ENCODE measurements at places on chromosomes 2 and 18.

- no peak for DNase-seq
Measured at GRCh38 chr2:32652555-32653209, 24.8 kb downstream of the TTC27 start.

- DNase-seq = no peak
Measured at GRCh38 chr2:142940606-142941223, 63.3 kb downstream of the KYNU start.

GRCh38 chr2:113041871-113042270 is 10.8 kb downstream of the IL36B start:
- DNase-seq = no peak

- DNase-seq = no peak
Measured at GRCh38 chr2:230582851-230583283, 129.8 kb upstream of the CAB39 start.

DNA sequence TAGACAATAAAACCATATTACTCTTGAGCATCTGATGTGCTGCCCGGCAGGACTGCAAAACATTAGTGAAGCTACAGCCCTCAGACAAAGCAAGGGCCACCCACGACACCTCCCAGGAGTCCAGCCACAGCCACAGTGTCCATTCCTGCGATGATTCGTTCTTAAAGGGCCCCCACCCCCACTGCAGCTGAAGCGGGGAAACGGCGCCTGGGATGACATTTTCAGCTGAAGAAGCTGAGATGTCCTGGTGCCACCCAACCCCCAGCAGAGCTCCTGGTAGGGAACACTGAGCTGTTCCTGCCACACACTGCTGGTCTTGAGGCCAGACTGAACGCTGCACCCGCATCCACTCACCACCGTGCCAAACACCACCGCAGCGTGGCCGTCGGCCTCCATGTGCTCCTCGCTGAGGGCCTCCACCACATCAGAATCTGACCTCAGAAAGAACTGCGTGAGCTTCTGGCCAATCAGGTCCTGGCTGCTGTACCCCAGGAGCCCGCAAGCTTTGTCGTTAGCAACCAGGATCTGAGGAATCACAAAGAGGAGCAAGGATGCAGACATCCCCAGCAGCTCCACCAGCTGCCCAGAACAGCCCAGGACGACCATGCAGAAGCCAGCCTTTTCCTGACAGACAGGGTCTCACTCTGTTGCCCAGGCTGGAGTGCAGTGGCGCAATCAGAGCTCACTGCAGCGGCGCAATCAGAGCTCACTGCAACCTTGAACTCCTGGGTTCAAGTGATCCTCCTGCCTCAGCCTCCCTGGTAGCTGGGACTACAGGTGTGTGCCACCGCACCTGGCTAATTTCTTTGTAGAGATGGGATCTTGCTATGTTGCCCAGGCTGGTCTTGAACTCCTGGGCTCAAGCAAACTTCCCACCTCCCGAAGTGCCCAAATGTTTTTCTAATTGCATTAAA is 9.5 kb downstream of the PASK start:
- no peak for DNase-seq

DNA sequence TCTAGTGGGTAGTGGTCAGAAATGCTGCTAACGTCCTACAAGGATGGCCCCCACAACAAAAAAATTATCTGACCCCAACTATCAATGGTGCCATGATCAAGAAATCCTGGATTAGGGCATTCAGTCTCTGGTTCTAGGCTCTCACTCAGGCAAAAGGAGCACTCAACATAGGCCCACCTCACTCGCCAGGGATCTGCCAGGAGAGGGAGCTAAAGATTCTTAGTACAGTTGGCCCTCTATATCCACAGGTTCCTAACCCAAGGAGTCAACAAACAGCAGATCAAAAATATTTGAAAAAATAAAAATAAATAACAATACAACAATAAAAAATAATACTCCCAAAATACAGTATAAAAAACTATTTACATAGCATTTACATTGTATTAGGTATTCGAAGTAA is 10.0 kb downstream of the SLC4A5 start:
- DNase-seq = no peak

GRCh38 chr18:79685281-79685680 is 5.7 kb downstream of the CTDP1 start:
- no peak for DNase-seq

GRCh38 chr2:232883116-232883721 is 13.2 kb downstream of the SNORC start:
- DNase-seq = no peak

DNA sequence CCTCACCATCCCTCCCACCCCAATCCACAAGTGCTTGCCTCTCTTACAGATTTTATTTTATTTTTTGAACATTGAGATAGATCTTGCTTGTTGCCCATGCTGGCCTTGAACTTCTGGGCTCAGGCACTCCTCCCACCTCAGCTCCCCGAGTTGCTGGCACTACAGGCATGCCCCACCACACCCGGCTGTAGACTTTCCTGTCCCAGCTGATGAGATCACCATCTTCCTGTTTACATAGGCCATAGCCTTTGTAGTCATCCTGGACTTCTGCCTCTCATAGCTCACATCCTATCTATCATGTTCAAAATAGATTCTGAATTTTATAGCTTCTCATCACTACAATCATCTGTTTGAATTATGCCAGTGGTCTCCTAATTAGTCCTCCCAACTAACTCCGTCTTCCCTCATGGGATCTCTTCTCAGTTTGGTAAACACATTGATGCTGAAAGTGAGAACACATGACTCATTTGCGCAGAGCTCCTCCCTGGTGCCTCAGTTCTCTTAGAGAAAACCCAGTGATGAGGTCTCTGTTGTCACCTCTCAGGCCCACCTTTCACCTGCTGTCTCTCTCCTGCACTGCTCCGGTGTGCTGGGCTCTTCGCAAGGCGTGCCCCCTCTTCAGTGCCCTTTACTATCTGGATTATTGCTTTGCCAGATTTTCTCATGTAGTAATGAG is 243.0 kb downstream of the ZNF407 start:
- DNase-seq = peak; percentile 25

Measured in LoVo (cell line).